Muscle of arm (tissue), 14 donors: ENCODE measurements at places on chromosomes 5 and 9.

- DNase-seq: no peak
These were observed 567.4 kb downstream of the CCDC171 start for GRCh38 chr9:16120231-16120641.

DNA sequence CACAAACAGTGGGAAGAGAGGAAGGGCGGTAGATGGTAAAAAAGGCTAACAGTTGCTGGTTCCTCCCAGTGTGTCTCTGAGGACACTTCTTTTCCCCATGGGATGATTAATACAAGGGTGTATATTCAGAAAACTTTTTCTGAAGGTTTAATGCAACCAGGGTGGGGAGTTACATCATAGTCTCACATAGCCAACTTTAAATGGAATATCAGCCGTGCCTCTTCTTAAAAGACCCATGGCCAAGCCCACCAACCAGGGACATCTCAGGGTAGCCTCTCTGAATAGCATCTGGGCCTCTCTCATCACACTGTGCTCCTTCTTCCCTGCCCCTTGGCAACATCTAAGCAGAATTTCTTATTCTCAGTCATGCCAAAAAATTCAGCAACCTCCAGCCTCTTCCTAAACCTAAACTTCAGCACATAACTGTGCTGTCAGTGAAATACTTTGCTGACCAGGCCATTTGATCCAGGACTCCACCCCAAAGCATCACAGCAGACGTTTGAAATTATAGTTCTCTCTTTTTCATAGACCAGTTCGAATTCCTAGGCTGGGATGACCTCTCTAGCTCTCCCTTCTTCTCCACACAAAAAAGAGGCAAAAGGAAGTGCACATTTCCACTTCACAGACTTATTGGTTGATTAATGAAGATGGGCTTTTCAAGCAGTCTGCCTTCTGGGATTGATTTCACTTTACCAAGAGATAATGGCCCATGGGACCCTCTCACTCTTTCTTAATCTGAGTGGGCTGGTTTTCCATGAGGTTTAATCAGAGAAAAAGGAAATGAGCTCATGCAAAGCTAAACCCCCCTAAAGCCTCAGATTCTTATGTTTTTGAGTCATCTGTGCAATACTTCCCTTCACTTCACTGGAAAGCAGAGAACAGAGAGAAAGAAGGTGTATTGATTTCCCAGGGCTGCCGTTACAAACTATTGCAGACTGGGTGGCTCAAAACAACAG, 85.1 kb upstream of the RAI14 start:
- DNase-seq: peak; percentile 34

- DNase-seq: no peak
These were observed 608 bp downstream of the ELOVL7 start for GRCh38 chr5:60843386-60843935.

GRCh38 chr5:173655196-173655797, 38.8 kb upstream of the BOD1 start:
- no peak for DNase-seq

DNA sequence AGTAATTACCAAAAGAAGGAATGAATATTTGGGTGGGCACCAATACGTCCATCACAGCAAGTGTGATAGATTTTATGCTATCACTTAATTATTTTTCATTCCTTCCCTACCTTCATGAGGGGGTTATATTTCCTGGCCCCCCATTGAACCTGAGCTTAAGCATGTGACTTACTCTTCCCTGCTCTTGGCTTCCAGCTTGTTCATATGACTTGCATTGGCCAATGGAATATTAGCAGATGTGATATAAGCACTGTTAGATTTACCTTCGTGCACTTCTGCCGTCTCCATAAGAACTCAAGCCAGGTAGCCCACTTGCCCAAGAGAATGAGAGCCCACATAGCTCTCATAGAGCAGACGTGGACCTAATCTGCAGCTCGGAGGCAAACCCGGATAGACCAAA, 99.1 kb upstream of the SMARCA2 start:
- no peak for DNase-seq

DNA sequence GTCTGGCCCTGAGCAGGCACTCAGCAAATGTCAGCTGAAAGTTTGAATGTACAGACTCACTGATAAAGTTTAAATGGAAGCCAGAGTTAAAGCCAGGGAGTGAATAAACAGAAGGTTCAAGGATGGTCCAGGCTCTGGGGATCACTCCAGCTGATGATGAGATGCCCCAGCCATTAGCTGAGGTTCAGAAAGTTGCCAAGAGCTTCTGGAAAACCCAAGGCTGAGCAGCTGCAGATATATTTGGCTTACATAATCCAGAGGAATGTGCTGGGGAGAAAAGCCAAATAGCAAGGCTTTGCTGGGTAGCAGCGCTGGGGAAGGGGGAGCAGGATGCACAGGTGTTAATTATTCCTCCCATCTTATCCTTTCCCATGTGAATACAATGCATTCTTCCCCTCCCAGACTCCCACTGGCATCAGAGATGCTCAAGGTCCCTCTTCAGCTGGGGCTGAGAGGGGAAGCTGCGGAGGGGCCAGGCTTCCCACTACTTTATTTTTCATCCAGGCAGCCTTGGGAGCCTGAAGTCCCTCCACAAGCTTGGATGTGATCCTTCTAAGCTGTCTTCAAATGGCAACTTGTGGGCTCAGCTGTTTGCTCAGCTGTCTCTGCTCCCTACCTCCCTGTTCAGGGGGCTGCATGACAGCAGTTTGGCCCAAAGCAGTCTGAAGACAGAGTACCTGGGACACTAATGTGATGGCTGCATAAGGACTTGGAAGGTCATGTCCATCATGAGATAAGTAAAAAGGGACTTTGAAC, 341.2 kb downstream of the TRIM32 start:
- DNase-seq: peak; percentile 38
